Pons (tissue), 1 donor: ENCODE measurements at places on chromosomes 3 and 15.

DNA sequence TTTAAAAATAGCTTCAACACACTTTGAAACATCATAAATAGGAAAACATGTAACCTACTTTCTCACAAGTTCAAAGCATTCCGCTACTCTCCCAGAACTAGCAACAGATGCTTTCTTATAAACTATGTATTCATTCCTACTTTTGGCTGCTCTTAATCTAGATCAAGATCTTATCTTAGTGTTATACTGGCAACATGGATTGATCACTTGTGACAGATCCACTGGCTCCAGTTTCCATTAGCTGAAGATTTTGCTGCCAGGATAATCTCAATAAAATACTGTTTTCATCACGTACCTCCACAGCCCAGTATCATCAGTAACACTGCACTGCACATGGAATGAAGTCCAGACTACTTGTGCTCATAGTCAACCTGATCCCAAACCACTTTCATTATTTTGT, 491.7 kb upstream of the AGTR1 start:
- DNase-seq = no peak

DNA sequence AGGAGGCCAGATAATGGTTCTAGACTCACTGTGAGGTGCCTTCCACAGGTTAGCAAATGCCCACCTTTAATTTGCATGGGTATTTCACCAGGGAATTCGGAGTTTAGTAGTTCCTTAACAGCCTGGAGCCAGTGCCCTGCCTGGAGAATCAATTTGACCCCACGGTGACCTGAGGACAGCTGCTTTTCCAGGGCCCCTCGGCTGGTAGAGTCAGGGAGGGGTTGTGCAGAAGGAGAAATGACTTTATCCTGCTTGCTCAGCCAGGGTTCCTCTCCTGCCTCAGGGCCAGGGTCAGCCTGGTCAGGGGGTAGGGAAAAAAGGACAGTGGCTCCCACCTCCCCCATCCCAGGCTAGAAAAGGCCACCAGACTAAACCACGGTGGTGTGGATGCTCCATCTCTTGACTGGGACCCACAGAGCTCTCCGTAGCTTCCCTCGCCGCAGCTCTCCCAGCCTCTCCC, 12.0 kb downstream of the DLL4 start:
- no peak for DNase-seq

- DNase-seq = no peak
These were observed 191.3 kb downstream of the ZMAT3 start for GRCh38 chr3:178880274-178880673.

DNA sequence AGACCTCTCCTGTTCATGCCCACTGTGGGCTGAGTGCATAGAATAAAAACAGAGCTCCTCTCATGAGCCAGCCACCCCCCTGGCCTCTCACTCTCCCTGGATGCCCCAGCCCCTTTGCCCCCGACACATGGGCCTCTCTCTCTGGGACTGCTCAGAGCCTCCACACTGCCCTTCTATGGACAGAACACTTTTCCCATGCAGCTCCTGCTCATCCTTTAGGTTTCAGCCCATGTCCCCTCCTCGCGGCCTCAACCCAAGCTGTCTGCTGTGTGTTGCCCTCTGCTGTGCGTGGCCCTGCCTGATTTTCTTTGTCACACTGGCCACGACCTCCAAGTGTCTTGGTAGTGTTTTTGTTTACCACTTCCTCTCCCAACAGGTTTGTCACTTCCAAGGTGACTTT, 20.7 kb upstream of the PRR23E start:
- DNase-seq = no peak

DNA sequence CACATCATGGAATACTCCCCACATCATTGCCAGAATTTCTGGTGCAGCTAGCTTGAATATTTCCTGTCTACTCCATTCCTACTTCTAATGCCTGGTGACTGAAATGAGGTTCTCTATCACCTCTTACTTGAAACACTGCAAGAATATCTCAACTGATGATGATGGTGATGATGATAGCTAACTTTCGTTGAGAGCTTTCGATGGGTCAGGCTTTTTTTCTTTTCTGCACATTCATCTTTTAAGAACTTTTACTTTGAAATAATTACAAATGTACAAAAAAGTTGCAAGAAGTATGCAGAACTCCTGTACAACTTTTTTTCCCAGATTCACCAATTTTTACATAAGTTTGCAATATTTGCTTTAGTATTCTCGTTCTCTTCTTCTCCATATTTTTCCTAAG, 233.5 kb downstream of the MEIS2 start:
- DNase-seq = no peak

GRCh38 chr3:119542168-119542767, 17.1 kb downstream of the CD80 start:
- DNase-seq = no peak

DNA sequence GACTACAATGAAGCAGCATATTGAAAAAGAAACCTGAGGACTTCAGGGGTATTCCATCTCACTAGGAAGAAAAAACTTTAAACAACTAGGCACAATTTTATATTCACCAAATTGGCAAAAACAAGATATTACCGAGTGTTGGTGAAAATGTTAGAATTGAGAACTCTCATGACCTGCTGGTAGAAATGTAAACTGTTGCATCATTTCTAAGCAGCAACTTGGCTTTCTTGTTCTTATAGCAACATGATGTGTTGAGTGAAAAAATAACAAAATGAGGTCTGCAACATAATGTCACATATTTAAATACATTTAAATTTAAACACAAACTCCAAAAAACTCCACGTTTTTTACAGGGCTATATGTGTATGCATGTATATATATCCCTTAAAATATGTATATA, 59.0 kb upstream of the SPPL2A start:
- no peak for DNase-seq

DNA sequence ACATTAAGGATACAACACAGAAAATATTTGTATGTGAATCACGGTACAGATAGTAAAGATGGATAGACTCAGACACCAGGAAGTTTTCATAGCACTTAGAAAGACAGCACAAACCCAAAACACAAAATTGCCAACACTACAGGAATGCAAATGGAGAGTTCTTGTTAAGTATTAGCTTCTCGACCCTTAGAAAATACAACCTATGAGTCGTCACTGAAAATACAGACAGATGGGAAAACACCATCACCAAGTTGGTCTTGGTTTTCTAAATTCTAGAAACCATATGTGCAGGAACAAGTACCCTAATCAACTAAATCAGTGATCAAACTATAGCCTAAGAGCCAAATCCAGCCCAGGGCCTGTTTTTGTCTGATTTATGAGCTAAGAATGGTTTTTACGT, 50.7 kb downstream of the PEAK1 start:
- no peak for DNase-seq

DNA sequence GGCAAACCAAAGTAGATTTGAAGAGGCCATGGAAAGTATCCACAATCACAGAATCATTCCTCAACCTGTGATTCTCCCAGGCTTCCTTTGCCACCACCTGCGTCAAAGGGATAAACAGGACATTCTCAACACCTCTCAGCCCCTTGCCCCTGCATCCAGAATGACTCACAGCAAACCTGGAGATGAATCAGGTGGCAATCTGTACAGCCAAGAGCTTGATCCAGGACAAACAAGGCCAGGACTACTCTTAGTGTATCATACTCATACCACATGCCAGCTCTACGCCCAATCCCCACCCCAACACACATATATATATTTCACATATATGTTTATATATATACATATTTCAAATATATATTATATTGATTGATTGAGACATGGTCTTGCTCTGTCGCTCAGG, 23.6 kb upstream of the C3orf62 start:
- no peak for DNase-seq

DNA sequence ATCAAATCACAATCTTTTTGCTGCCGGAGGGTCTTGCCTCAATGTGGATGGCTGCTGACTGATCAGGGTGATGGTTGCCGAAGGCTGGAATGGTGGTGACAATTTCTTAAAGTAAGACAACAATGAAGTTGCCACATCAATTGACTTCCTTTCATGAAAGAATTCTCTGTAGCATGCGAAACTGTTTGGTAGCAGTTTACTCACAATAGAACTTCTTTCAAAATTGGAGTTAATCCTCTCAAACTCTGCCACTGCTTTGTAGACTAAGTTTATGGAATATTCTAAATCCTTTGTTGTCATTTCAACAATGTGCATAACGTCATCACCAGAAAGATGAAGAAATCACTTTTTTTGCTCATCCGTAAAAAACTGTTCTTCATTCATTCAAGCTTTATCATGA, 65.8 kb downstream of the B3GNT5 start:
- no peak for DNase-seq

- peak; percentile 17 for DNase-seq
These were observed 77.4 kb downstream of the LSM3 start for GRCh38 chr3:14256046-14256445.

DNA sequence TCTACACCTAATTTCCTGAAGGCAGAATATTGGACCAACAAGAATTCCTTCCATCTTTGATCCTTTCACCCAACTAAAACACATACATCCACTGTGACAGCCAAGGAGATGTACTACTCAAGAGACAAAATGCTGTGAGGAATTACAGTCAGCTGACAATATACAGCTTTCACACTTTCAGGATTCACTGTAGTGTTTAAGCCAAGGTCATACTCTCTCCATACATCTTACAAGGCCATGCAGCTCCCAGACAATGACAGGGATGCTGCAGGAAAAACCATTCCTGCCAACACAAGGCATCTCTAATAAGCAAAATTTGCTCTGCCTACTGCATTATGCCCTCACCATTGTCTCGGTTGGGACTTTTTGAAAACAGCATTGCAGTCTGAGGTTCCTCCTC, 170.7 kb downstream of the TBC1D5 start:
- no peak for DNase-seq

- DNase-seq = no peak
These were observed 255.6 kb upstream of the SEMA6D start for GRCh38 chr15:47461652-47462141.

DNA sequence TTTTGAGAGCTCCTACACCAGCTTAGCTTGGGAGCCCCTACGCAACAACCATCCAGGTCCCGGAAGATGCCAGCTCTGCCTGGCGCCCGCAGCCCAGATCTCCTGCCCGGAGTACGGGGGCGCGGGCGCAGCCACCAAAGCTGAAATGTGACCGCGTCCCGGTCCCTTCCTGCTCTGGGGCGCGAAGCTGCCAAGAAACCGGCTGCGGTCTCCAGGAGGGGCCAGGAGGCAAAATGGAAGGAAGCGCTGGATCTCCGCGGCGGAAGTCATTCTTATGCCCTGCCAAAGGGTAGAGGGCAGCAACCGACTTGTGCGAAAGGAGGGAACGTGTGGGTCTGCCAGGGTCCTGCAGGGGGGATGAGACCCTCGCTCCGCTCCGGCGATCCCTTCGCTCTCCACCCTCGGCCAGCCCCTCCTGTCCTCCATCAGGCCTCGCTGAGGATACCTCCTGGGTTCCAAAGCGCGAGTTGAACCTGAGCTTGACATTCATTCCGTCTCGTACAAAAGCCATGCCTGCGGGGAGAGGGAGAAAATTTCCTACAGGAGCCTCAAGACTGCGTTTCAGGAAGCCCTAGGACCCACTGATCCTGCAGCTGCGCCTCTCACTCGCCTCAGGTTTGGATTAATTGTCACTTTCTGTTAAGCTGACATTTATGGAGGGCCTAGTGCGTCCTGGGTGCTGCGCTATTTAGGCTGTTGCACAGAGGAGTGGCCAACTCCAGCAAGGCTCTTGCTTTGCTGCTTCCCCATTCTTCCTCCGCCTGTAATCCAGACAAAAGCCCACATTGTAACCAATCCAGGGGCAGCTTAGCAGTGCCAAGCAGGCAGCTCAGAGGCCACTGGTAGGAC, 98.3 kb upstream of the VGLL3 start:
- DNase-seq = peak; percentile 97

DNA sequence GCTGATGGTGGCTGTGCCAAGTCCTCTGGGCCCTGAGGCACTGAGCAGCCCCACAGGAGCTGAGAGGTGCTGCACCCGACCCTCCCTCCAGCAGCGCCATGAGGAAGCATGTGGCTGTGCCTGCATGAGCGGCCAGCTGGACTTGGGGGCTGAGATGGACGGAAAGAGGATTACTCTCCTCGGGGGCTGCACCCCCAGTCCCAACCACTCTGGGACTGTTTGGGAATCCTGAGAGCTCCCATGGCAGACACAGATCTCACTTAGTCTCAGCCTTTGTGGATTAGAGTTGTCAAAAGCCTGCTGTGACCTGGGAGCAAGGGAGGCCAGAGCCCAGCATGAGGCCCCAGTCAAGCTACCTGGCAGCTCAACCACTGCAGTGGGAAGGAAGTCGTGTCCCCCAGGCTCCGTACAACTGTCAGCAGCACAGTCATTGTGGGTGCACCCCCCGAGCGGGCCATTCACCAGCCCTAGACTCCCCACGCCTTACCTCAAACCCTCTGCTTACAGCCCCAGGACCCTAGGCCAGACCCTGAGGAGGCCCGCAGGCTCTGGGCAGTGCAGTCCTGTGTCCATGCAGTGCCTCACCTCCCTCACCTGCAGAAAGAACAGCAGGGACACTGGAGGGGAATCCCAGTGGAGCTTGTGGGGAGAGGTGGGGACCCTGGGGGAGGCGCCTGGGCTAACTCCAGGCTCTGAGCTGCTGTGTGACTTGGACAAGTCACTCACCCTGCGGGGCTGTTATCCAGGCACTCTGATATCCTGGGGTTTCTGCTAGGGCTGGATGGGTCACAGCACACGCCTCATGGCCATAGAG, 17.1 kb downstream of the PRR23E start:
- DNase-seq = no peak

GRCh38 chr3:11914651-11915050, 68.0 kb upstream of the TAMM41 start:
- no peak for DNase-seq

- no peak for DNase-seq
These were observed 4.4 kb upstream of the AVEN start for GRCh38 chr15:34043391-34043790.

DNA sequence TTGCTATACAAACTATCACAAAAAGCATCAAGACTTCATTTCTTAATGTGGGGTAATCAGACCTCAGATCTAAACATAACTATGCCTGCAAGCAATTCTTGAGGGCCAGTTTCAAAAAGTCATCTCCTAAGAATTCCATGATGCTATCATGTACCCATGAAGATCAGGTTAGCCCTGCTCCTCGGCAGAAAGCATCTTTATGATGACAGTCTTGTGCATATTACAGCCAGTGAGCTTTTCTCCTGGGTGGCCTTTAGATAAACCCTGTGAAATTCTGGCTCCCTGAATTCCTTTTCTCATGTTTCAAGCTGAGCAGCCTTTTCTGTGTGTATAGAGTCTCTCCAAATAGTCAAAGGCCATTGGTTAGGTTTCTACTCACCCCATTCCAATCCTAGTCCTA, 201.9 kb upstream of the MCTP2 start:
- no peak for DNase-seq

- no peak for DNase-seq
These were observed 1.1 kb downstream of the PAK6 start for GRCh38 chr15:40239693-40240618.

DNA sequence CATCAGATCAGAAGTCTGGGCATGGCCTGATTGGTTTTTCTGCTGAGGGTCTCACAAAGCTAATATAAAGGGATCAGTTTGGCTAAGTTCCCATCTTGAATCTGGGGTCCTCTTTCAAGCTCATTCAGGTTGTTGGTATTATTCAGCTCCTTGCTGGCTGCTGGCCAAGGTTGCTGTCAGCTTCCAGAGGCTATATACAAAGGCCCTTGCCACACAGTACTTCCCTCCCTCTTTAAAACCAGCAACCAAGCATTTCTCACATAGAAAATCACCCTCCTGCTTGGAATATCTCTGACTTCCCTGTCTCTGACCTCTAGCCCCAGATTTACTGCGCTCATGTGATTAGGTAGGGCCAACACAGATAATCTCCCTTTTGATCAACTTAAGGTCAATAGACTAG, 442.9 kb downstream of the ERC2 start:
- no peak for DNase-seq
